ENCODE measurements at places on chromosomes 3 and 15.

DNA sequence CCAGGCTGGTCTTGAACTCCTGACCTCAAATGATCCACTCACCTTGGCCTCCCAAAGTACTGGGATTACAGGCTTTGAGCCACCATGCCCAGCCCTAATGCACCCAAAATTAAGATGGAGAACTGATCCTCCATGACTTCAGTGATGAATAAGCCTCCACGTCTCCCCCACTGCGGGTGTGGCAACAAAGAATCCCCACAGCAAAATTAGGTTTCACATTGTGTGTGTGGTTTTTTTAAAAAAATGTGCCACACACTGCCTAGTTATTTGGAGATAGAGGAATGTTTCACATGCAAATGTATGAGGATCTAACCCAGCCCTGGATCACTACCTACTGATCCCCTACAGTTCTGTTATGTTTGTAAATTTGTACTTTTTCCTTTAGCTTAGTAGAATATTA is 17.3 kb downstream of the HDAC11 start:
- DNase-seq = no peak

GRCh38 chr3:81005992-81006391 is 755.5 kb downstream of the GBE1 start:
- DNase-seq = no peak

DNA sequence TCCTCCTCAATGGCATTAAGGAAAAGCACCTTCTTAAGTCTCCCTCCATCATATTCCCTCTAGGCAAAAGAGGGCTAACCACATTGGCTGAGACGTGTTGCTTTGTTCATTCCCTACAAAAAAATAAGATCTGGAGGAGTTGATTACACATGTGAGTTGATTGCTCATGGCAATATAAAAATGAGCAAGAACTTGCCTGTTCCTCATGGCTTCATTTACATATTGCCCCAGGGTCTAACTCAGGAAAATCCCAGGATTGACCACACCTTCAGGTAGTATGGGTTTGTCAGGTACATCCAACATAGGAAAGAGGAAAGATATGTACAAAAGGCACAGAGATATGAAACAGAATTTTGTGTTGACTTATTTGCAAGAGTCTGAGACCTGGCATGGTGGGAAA is 35.5 kb downstream of the NFKBIZ start:
- no peak for DNase-seq

GRCh38 chr3:154040283-154040682 is 80.9 kb upstream of the ARHGEF26 start:
- DNase-seq = no peak

DNA sequence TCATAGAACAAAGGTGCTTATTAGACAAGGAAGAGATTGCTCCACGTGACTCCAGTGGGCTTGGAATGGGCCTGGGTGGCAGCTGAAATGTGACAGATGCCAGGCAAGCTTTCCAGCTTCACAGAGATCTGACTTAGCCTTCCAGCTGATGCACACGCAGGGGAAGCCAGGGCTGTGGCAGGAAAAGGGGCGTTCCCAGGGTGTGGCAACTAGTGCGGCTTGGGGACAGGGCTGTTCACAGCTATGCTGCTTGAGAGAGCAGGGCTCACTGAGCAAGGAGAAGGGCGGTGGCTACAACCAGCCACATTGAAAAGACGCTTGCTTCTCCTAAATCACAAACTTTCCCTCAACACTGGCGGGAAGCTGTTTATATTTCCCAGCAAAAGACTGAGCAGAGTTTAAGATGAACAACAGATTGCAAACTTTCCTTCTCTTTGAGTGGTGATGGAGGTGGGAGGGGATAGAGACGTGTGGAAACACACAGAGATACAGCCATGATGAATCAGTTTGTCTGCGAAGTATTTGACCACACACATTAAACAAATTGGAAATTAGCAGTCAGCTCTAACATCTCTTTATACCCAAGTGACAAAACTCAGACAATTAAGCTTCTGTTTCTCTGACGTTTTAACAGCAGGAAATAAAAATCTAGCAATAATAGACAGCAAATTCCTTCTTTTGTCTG is 127.5 kb downstream of the BDH1 start:
- DNase-seq = peak; percentile 27

- no peak for DNase-seq
Measured at GRCh38 chr3:43963208-43963607, 272.5 kb downstream of the ABHD5 start.

- no peak for DNase-seq
Measured at GRCh38 chr3:2856138-2857133, 253.7 kb downstream of the IL5RA start.

- no peak for DNase-seq
Measured at GRCh38 chr3:108894981-108895380, 58.7 kb downstream of the GUCA1C start.

GRCh38 chr3:198081421-198081844 is 121.4 kb downstream of the LMLN start:
- no peak for DNase-seq

- no peak for DNase-seq
Measured at GRCh38 chr15:69232765-69233164, 65.9 kb upstream of the PAQR5 start.

GRCh38 chr3:157857440-157857839 is 248.8 kb downstream of the SHOX2 start:
- DNase-seq = no peak

GRCh38 chr3:25960776-25961175 is 170.9 kb downstream of the OXSM start:
- no peak for DNase-seq

Data from stimulated activated CD4-positive, alpha-beta T cell treated with anti-CD3 and anti-CD28 coated beads, Interleukin-2, amount 100 ng/mL, for 4 hours (primary cell).